Stimulated activated CD8-positive, alpha-beta memory T cell treated with anti-CD3 and anti-CD28 coated beads, Interleukin-7, amount 100 ng/mL, for 48 hours (primary cell): ENCODE measurements at places on chromosomes 3 and 15.

DNA sequence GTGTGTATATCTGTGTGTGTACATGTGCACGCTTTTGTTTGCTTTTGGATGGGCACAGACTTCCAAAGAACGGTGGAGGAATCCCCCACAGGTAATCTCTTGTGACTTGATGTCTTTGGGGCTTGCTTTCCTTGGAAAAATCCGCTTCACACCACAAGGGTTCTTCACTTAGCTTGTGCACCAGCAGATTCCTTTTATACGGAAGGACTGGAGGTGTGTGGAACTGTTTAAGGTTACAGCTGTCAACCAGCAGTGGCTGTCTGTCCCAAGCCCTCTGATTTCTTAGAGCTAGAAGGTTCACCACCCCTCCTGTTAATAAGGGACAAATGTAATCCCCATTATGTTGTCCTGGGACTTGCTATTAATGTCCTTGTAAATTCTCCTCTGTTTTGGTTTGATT is 193.5 kb downstream of the ITPR1 start:
- DNase-seq: no peak

GRCh38 chr15:63172851-63173451 is 15.7 kb upstream of the RPS27L start:
- no peak for DNase-seq

DNA sequence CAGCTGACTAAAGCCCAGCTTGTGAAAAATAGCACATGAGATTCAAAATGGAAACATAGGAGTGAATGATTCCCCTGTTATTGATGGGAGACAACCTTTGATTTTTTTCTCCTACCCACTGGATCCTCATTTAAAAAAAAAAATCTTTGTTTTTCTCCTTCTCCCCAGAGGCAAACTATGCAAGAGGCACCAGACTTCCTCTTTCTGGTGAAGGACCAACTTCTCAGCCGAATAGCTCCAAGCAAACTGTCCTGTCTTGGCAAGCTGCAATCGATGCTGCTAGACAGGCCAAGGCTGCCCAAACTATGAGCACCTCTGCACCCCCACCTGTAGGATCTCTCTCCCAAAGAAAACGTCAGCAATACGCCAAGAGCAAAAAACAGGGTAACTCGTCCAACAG is 2.6 kb downstream of the CACNA1D start:
- no peak for DNase-seq

- no peak for DNase-seq
Measured at GRCh38 chr3:30539772-30540171, 66.6 kb upstream of the TGFBR2 start.

DNA sequence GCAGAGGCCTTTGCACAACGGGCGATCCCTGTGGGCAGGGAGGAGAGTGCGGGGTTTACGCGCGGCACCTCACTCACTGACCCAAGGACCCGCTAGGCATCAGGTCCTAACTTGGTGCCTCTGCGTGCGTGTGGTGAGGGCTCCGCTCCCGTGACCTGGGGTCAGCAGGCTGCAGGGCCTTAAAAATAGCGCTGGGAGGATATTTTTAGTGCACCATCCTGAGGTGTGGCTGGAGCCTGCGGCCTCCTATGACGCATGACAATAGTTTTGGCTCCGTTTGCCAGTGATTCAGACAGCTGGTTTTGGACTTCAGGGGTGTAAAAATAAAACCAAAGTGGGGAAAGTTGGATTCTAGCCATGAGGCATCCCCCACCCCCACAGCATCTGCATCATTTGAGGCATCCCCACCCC is 139.0 kb downstream of the FAM43A start:
- no peak for DNase-seq

GRCh38 chr3:150132101-150132749 is 161.5 kb upstream of the PFN2 start:
- no peak for DNase-seq

DNA sequence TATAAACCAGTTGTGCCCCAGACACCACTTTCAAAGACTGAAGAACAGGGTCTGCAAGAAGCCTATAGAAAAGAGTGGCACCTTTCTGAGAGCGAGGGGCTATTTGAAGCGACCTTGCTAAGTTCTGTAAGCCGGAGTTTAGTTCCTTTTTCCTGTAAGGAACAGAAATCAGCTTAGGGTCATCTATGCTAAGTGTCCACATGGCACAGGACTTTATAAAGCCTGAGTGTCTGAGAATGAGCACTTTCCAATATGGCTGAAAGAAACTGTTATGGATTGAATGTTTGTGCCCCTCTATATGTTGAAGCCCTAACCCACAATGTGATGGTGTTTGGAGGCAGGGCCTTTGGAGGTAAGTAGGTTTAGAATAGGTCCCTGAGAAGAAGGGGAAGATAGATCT is 4.0 kb upstream of the A4GNT start:
- no peak for DNase-seq

DNA sequence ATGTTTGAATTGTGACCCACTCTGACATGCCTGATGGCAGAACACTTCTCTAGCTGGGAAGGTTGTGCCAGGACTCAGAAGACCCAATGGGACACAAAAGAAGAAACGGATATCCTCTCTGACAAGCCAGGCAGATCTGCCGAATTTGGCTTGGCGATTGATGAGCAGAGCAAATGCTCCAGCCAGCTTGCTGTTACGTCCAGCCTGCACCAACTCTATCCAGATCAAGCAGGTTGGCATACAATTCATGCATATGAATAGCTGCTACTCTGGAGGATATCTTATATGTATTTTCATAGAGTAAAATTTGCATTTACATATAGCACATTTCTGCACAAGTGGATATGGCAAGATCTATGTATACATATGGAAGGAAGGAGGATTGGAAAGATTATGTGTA is 102.8 kb downstream of the PEX5L start:
- no peak for DNase-seq

DNA sequence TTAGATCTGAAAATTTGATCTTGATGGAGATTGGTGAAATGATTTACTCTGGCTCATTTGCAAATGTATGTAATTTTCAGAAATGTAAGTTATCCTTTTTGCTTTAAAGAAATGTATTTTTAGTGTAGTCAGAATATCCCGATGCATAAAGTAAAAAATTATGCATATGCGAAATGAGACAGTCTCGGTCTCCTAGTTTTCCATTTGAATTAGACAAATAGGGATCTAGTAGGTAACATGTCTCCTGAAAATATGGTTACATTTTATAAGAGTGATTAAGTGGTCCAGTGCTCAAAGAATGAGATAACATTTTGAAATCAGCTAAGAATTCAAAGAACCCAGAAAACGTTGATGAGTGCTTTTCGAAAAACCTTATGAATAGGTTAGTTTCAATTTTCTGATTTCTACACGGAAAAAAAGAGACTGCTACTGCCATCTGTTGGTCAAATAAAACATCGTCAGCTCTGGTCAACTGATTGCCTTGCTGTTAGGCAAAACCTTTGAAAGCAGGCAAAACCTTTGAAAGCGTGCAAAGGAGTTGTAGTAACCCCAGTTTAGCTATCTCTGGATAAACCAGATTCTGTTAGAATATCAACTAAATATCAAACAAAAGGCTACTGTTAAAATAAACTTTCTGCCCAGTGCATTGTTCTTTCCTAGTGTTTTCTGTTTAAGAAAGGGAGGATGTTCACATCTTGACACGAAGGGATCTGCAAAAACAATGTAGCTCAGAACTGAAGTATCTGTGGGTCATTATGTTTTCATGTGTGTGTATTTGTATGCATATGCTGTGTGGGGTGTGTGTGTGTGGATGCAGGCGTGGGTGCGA is 59.3 kb upstream of the CHMP2B start:
- no peak for DNase-seq

GRCh38 chr3:67357610-67358458 is 296.6 kb downstream of the SUCLG2 start:
- no peak for DNase-seq
